ENCODE measurements at places on chromosomes 2 and 18.

DNA sequence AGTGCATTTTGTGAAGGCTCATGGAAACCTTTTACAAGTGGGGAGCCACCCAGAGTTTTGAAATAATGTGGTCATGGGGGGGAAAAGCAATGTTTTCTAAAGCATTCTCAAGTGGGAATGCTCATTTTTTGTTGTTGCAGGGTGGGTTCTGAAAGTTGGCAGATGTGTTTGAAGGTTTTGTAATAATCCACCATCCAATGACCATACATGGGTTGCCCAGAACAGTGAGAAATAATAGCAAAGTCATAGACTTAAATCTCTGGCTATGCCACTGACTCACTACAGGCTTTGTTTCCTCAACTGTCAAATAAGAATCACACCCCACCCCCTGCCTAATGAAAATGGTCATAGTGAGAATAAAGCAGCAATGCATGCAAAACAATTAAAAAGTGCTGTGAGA, 2.9 kb downstream of the DSG3 start:
- no peak for DNase-seq

DNA sequence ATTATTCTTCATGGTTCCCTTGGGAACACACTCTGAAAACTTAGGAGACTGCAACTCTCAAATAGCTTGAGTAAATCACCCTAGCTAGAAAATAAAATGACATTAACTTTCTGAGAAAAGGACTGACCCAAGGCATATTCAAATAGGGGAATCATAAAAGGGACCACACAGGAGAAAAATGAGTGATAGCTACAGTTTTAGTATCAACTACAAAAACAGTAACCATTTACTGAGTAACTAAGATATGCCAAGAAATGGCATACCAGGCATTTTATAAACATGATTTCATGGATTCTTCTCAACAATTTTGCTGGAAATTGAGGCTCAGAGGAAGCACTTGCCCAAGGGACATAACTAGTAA, 84.5 kb downstream of the AFF3 start:
- DNase-seq, result no peak

DNA sequence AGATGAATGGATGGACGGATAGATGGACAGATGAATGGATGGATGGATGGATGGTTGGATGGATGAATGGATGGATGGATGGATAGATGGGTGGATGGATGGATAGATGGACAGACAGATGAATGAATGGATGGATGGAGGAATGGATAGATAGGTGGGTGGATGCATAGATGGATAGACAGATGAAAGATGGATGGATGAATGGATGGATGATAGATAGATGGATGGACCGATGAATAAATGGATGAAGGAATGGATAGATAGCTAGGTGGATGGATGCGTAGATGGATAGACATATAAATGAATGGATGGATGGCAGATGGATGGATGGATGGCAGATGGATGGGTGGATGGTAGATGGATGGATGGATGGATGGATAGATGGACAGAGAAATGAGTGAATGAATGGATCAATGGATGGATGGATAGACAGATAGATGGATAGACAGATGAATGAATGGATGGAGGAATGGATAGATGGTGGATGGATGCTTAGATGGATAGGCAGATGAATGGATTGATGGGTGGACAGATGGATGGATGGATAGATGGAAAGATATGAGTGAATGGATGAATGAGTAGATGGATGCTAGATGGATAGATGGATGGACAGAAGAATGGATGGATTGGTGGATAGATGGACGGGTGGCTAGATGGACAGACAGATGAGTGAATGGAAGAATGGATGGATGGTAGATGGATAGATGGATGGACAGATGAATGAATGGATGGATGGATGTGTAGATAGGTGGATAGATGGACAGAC, 167.9 kb downstream of the TRIM43 start:
- no peak for DNase-seq

DNA sequence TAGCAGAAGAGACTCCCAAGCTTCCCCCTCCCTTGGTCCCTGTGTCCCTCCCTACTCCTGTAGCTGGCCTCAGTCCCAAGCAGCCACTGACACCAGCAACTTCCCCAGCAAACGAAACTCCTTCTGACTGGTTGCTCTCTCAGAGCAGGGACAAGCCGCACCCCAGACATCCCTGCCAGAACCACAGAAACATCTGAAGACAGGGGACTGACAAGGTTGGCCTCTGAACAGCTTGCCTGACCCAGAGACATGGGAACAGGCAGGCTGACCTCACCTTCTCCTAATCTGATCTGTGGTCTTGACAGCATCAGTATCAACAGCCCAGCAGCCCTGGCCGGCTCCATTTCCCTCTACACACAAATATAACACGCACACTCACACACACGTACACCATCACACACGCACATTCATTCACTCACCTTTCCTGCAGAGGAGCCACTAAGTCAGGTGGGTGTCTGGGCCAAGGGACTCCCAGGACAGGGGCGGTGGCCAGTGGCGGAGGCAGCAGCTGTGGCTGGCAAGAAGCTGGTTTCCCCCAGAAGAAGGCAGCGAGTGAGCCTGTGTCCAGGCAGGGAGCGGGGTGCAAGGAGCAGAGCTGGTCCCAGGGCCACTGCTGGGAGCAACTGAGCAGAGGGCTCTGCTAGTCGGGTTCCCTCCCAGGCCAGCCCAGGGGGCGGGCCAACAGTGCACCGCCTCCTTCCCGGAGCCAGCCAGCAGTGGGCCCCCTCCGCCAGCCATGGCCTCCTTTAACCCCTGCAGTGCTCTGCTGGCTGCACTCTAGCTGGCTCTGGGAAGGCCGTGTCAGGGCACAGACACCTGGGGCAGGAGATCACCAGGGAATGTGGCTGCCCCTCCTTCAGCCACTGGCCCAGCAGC, 59.1 kb downstream of the TNS1 start:
- peak; percentile 85 for DNase-seq

DNA sequence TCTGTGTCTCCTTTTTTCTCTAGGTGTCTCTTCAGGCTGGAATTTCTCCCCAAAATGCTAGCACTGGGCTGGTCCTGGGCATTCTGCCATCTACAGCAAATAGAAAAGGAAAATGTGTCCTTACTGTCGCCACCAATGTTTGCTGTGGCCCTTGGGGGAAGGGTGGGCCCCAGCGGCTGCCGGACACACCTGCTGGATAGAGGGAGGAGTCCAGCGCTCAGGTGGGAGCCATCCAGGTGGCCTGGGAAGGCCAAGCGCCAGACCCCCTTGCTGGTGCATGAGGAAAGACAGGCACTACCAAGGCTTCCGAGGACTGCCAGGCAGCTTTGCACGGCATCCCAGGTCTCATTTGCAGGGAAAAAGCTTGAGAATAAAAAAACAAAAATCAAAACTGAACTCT, 147.7 kb upstream of the GATA6 start:
- DNase-seq, result no peak

DNA sequence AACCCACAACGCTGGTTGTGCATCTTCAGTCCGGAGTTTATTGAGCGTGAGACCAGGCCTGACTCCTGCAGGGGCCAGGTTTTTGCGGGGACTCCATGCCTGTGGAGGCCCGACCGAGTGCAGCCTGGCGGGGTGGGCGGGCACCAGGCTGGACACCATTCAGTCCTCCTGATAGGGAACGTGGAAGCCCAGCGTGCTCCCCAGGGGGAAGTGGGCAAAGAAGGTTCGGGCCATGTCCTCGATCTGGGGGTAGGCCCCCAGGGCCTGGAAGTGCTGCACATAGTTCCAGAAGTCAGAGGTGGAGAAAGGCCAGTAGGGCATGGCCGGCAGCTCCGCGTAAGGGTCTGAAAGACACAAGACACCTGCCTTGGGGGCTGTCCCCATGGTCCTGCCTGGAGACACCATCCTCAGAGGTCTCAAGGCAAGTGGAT, 1.4 kb downstream of the OTOS start:
- no peak for DNase-seq

GRCh38 chr2:149410701-149411484, 80.5 kb downstream of the LYPD6 start:
- DNase-seq, result no peak

- DNase-seq, result no peak
Measured at GRCh38 chr2:143481733-143482132, 352.5 kb downstream of the ARHGAP15 start.

DNA sequence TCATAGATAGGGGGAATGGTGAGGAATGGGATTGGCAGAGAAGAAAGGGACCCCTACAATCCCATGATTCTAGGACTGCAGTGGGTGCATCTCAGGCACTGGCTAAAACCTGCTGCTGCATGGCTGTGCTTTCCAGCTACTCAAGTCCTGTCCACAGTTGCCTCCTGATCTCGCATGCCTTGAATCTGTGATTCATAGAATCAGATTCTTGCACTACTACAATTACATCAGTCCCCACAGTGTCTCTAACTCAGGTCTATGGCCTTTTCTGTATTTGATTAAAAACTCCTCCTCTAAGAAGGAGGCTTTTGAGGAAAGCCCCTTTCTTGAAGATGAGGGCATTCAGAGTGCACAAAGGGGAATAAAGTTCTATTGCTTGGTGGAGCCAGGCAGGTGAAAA, 117.4 kb downstream of the LRATD1 start:
- no peak for DNase-seq

DNA sequence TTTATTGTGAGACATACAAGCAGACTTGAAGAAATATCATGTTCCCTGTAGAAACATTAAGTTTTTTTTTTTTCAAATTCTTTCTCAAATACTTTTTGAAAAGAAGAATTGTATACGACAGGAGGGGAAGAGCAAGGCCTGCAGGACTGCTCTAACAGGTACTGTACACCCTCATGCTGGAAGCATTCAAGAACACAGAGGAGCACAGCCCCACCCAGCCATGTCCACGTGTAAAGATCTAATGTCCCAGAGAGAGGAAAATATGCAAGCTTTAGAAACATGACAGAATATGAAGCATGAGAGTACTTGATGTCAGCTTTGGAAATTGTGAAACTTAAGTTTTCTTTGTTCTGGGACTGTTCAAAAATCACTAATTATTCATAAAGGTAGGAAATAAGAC, 191.6 kb downstream of the TTC32 start:
- no peak for DNase-seq

DNA sequence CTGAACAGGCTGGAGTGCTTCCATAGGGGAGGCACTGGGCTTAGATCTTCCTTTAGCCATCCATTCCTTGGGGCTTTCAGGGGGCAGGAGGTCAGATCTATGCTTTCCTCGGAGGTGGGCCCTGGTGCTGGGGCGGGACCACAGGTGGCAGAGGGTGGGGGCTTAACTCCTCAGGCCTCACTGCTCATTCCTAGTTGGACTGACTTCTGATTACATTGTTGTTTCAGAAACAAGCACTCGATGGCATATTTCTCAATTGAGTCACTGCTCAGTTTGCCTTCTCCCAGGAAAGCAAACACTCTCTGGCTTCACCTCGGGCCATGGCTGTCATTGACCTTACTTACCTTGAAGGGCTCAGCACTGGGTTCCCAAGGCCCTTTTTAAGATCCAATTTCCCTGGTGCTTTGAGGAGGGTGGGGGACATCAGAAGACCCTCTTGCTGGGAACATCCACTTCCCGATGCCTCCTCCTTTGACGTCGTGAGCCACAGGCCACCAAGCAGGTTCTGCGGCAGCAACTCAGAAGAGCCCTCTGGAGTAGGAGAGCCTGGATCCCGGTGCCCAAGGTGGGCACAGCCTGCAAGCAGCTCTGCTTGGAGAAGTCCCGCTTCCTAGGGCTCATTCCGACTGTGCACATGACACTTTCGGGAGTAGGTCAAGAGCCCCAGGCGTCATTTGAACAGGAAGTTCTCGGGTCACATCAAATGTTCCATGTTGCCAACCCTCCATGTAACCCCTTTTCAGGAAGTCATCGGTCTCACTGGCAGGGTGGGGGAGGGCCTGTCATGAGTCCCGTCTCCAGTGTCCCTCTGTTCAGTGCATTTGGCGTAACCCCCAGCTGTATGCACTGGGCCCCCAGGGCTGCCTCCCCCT, 40.6 kb downstream of the SDC1 start:
- DNase-seq, result no peak

DNA sequence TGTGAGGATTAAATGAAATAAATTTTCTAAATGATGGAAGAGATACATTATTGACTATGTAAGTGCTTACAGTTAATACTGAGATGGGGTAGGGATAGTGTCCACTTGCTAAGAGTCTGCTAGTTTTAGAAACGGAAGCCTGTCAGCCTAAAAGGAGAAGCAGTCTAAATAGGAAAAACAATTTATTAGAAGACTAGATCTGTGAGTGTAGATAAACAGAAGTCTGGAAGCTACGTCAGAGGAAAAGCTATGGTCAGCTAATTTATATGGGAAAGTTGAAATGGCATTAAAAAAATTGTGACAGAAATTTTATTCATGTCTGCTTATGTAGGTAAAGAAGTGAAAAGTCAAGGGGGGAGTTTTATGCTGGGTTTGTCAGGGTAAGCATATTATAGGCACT, 1338.4 kb upstream of the CHAC2 start:
- DNase-seq, result no peak

DNA sequence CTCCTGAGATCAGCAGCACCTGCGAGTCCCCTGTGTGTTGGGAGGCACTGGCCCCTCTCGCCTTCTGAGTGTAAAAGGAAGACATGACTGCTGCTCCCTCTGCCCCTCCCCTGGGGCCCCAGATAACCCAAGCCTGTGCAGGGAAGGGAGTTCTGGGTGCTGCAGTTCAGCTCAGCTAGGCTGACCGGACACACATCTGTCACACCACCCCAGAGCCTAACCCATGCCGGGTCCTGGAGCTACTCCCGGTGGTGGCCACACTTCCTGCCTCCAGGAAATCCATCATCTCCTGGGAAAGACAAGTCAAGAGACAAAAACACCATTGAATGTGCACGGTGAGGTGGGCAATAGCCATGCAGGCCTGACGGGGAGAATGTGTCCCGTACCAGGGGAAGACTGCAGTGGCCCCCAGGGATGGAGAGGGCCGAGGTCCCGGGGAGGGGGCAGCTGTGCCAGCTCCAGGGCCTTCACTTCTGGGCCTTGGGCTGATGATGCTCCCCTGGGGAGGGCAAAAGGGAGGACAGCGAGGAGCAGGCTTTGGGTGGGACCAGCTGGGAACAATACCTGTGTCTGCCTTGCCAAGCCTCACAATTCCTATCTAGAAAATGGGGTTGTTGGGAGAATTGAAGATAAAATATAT, 210.6 kb downstream of the TFCP2L1 start:
- DNase-seq, result no peak

DNA sequence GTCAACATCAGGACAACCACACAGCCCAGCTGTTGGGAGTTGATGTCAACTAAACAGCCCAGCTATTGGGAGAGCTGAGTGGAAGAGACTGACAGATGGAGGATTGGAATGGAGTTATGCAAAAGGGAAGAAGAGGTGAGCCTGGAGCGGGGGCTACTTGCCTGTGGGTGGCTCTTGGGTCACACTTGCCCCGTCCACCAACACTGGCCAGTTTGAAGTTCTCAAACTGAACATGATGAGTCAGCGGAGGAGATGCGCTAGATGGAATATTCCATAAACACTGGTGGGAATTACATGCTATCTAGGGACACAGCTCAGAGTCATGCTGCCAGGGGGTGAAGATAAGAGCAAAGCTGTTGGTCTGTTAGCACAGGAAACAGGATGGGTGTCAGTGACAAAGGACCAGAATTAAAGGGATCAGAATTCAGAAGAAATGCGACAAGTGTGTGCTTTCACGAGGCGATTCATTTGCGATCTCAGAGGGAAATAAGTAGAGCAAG, 33.2 kb upstream of the AGAP1 start:
- no peak for DNase-seq
